ENCODE measurements at places on chromosomes 3 and 15.

DNA sequence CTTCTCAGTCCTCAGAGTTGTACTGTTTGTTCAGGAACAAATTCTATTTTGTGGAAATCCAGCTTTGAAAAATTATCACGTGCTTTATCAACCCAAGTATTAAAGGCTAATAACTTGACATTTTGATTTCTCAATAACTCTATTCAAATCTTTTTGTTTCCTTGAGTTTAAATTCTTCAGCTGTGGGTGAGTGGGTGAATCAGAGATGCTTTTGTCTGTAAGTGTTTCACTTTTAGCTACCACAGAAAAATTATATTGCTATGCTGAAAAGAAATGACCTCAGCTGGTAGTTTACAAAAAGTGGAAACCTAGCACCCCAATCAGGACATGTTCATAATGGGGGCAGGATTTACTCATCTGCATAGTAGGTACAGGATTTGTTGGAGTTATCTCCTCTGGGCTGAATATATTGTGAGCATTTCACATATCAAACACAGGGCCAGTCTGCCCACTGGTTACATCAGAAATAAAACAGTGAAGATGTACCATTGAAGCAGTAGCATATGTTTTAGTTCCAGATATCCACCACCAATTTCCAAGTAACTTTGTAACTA, 30.5 kb downstream of the MINDY4B start:
- DNase-seq, result no peak

DNA sequence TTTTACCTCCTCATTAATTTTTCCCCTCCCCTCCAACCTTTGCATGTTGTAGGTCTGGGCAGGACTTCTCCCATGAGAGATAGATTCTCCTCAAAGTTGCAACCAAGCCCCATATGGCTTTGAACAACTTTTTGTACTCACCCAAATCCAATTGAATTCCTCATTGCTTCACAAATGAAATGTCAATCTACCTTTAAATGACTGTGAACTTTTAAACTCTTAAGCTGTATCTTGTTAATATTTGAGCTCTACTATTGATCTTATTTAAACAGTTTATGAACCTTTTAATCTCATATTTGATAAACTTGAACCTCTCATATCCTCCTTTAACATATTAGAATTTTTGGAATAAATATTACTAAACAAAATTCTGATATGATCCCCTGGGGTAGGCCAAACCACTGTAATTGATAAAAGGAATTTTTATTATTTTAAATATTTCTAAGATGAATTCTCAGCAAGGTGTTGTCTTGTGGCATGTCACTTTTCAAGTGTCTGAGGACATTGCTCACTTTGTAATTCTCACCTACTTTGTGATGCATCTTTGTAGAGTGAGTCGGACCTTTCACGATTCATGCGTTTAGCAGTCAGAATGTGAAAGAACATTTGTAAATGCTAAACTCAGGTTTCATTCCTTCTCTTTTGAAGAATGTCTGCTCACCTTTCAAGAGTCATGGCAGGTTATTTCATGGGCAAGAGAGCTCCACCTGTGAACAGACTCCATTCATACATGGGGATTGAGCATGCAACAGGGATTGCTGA, 23.4 kb upstream of the GREM1 start:
- DNase-seq, result no peak

DNA sequence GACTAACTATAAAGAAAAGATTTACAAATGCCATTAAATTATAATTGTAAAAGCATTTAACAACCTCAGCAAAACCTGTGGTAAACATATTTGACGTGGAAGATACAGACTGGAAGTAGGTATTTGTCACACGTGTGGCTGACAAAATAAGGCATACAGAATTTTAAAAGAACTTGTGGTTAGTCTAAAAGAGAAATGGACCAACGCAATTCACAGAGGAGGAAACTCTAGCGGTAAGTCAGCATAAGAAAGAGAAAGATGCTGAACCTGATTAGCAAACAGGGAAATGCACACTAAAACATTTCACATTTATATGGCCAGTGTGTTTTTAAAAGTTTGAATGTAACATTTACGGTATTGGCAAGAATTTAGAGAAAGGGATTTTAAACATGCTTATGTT, 35.3 kb downstream of the KCNH8 start:
- DNase-seq, result no peak

- DNase-seq, result no peak
These were observed 33.6 kb upstream of the ZBTB38 start for GRCh38 chr3:141334627-141335250.

DNA sequence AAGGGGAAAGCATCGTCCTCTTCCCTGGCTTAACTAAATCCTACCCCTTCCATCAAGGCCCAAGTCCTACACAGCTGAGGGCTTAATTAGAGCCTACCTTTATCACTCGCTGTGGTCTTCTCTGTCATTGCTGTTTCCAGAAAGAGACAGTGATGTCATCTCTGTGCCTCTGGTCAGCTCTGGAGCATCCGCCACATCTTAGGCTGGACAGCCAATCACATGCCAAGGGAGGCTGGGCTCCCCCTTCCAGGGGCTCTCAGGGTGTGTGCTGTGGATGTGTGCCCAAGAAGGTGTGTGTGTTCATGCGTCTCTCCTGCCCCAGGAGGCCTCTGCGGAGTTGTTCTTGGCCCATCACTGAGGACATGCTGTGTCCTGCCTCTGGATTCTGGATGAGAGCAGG, 42.8 kb downstream of the CHST14 start:
- DNase-seq, result no peak

GRCh38 chr15:96774216-96774615, 443.7 kb downstream of the NR2F2 start:
- DNase-seq, result no peak

DNA sequence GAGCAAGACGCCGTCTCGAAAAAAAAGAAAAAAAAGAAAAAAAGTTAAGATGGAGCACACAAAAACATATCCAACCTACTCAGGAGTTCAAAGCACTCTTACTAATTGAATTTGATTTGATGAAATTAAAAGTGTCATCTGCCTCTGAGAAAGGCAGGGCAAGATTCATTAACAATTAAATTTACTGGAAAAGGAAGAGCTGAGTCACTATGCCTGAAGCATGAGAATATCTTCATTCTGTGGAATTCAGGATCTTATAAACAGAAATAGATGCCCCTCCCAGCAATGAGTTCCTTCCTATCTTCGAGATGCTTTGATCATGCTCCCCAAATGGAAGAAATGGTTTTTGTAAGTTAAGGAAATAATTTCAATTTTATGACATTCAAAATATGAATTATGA, 61.0 kb upstream of the ST3GAL6 start:
- DNase-seq, result no peak

- peak; percentile 59 for DNase-seq
These were observed 50.4 kb downstream of the COL6A5 start for GRCh38 chr3:130395916-130396315.

GRCh38 chr3:69540706-69541581, 155.1 kb upstream of the FRMD4B start:
- DNase-seq, result no peak

GRCh38 chr15:70427167-70428120, 329.7 kb upstream of the TLE3 start:
- no peak for DNase-seq

GRCh38 chr15:43325039-43325684, 5.2 kb downstream of the LCMT2 start:
- no peak for DNase-seq

DNA sequence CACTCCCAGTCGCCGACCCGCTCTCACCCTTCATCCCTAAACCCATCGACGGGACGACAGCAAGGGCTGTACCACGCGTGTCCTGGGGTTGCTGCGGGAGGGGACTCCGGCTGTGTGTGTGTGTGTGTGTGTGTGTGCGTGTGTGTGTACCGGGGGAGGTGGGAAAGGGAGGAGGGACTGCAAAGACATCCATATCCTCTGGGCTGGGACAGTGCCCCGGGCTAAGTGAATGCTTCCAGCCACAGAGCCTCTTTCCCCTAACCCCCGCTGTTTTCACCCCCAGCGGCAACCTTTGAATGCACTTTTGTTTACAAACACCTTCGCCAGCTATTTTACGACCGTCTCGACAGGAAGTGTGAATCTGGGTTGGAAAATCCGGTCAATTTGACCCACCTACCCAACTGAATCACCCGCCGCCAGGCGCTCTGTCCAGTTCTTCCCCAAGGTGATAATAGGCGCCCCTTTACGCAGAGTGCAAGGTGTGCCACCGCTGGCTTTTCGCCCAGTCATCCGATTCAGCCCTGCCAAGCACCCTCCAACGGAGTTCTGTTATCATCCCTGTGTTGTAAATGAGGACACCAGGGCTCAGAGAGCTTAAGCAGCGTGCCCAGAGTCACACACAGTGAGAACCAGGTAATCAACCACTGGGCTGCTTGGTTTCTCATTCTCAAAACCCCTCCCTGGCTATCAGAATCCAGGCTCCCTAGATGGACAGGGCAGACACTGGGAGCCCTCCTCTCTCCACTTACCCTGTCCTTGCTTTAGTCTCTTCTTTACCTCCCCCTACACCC, 739 bp upstream of the AMOTL2 start:
- no peak for DNase-seq

DNA sequence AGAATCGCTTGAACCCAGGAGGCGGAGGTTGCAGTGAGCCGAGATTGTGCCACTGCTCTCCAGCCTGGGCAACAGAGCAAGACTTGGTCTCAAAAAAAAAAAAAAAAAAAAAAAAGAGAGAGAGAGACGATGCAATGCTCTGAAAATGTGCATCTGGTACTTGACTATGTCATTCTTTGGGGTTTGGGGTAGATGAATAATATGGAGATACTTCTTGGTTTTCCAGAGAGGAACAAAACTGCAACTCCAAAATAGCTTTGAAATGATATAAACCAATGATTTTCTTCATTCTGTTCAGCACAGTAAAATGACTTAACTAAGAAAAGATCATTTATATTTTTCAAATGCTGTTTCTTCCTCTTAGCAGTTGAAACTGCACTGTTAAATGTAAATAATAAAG, 158.9 kb downstream of the ISL2 start:
- DNase-seq, result no peak

DNA sequence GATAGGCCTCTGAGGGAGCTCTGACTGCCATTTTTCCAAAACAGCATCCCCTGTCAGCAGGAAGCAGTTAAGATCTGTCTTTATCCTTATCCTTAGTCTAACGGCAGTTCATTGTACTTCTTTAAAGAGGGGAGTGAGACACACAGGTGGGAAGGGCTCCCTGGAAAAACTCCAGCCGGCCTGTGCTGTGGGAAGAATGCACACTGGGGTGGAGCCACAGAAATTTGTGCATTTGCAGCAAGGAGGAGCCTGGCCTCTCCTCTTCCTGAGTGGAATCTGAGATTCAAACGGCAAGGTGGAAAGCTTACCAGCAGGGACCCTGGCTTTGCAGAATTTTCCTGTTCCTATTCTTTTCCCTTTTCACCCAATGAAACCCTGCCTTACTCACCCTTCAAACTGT, 1209.4 kb downstream of the ROBO2 start:
- no peak for DNase-seq

DNA sequence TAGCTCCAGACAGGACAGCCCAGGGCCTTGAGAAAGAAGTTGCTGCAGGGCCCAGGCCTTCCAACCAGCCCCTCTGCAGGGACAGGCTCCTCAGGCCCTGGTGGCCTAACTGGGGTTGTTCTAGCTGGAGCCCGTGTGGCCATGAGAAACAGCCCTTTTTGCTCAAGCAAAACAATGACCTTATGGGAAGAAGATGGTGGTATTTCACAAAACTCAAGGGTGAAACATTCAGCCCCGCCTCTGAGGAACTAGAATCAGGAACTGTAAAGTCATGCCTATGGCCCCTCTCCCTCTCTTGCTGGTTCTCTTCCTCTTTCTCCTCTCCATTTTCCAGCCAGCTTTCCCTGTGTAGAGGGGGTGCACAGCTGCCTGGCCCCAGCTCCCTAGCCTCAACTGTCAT, 273.3 kb downstream of the RPLP1 start:
- DNase-seq, result no peak

- no peak for DNase-seq
These were observed 49.4 kb downstream of the DAPK2 start for GRCh38 chr15:63996794-63997357.
